ENCODE measurements at places on chromosomes 5 and 9. TPM values are rescaled to one million over a fixed set of nuclear protein-coding genes. Genes with fewer than 3 reads are reported as not detected.

The PTGES gene
- 6.4 TPM for polyA plus RNA-seq

The PCDHGB3 gene
- polyA plus RNA-seq, result 0.13 TPM

The FST gene
- 4.6 TPM for polyA plus RNA-seq

The ZDHHC11B gene
- 5.2 TPM for polyA plus RNA-seq

The TAF11L5 gene
- not detected for polyA plus RNA-seq

The GRM6 gene
- polyA plus RNA-seq, result not detected

The RBM22 gene
- polyA plus RNA-seq, result 18.4 TPM

The GPR21 gene
- 0.20 TPM for polyA plus RNA-seq

The CRHBP gene
- polyA plus RNA-seq, result 0.10 TPM

The TAS2R1 gene
- not detected for polyA plus RNA-seq

The ABLIM3 gene
- 56.2 TPM for polyA plus RNA-seq

The CNTFR gene
- polyA plus RNA-seq, result 0.54 TPM

The ANKRD34B gene
- not detected for polyA plus RNA-seq

The IGFBPL1 gene
- not detected for polyA plus RNA-seq

The WWC1 gene
- 21.7 TPM for polyA plus RNA-seq

The CHSY3 gene
- 0.02 TPM for polyA plus RNA-seq

The NOXA1 gene
- polyA plus RNA-seq, result 14.3 TPM

The RASGEF1C gene
- 0.13 TPM for polyA plus RNA-seq

The IFNA13 gene
- polyA plus RNA-seq, result not detected

The SOHLH1 gene
- not detected for polyA plus RNA-seq

The SLC4A9 gene
- 0.20 TPM for polyA plus RNA-seq

The SIT1 gene
- 0.75 TPM for polyA plus RNA-seq

The LHX3 gene
- polyA plus RNA-seq, result not detected

The TARS1 gene
- polyA plus RNA-seq, result 96.6 TPM

The LVRN gene
- 0.16 TPM for polyA plus RNA-seq

The HSD17B3 gene
- polyA plus RNA-seq, result 0.90 TPM

The ZNF483 gene
- 0.09 TPM for polyA plus RNA-seq

The PCA3 gene
- 0.35 TPM for polyA plus RNA-seq

The APBA1 gene
- polyA plus RNA-seq, result 1.3 TPM

The ZFYVE16 gene
- polyA plus RNA-seq, result 11.9 TPM

The FGD3 gene
- 2.1 TPM for polyA plus RNA-seq
